ENCODE measurements at places on chromosomes 3 and 15.

- DNase-seq, result no peak
These were observed 47.6 kb upstream of the TSEN2 start for GRCh38 chr3:12436514-12437220.

DNA sequence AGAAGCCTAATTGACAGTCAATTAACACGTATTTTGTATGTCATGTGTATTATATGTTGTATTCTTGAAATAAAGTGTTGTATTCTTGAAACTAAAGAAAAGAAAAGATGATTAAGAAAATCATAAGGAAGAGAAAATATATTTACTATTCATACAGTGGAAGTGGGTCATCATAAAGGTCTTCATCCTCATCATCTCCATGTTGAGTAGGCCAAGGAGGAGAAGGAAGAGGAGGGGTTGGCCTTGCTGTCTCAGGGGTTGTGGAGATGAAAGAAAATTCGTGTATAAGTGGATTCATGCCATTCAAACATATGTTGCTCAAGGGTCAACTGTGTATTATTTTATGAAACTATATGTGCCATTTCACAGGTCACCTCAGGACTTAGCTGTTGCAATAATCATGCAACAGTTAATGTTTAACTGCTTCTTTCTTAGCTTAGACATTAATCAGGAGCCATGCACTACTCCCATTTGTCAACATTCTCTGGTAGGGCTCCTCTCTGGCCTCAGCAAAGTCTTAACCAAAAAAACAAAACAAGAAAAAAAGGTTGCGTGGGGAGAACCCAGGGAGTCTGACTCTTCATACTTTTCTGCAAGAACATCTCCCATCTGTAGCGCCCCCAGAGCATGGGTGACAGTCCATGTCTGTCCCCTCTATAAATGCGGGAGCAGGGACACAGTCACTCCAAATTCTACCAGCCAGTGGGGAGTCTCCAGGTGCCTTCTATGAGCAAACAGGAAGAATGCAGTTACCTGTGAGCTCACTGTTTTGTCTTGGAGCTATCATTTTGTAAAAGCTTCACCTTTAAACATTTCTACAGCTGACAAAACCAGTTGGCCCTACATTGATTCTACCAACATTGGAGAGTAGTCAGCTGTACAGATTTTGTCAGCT is 19.9 kb upstream of the LRRC2 start:
- peak; percentile 22 for DNase-seq

GRCh38 chr3:127606086-127606805 is 8.0 kb downstream of the MCM2 start:
- no peak for DNase-seq

DNA sequence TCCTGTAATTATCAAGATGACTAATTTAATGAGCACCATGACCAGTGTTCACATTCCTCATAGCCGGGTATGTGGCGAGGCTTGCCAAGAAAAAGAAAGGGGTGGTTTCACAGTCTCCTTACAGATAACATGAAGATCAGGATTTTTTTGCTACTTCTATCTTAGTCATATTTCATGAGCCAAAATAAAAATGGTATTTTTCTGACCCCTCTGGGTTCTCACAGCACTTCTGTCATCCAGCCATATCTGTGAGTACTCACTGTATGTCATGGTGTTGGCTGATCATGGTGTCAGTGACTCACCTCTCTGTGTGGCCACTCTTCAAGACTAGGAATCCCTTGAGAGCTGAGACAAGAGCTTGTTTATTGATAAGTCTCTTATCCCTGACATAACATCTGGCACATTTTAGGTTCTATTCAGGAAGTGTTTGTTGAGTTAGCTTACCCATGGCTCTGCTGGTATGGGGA is 130.5 kb upstream of the LMCD1 start:
- DNase-seq, result no peak

- no peak for DNase-seq
These were observed 183.6 kb downstream of the NSMCE3 start for GRCh38 chr15:29086001-29086400.

DNA sequence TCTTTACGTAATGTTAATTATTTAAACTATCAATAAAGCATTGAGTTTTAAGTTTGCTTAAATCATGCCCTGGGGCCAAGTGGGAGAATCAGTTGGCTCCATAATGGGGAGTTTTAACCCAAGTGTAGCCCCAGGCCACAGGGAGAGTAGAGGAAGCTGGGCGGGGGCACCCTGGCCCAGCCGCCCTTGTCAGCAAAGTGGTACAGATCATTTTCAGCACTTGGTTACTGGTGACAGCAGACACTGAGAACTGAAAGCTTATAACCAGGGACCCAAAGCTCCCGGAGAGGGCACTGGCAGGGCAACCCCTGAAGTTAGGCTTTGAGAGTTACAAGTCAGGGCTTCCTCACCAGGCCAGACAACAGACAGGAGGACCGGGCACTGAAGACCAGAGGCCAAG is 90.6 kb downstream of the SEMA5B start:
- DNase-seq, result no peak

Data from NCI-H2081 (cell line).